ENCODE measurements at places on chromosomes 7 and 10. TPM values are rescaled to one million over a fixed set of nuclear protein-coding genes. Genes with fewer than 3 reads are reported as not detected.

The CYP26C1 gene
- not detected for total RNA-seq

- no peak for DNase-seq
These were observed 59.3 kb upstream of the PLXDC2 start for GRCh38 chr10:19756919-19757318.

- no peak for DNase-seq
These were observed 115.3 kb upstream of the TCF7L2 start for GRCh38 chr10:112834751-112835181.

DNA sequence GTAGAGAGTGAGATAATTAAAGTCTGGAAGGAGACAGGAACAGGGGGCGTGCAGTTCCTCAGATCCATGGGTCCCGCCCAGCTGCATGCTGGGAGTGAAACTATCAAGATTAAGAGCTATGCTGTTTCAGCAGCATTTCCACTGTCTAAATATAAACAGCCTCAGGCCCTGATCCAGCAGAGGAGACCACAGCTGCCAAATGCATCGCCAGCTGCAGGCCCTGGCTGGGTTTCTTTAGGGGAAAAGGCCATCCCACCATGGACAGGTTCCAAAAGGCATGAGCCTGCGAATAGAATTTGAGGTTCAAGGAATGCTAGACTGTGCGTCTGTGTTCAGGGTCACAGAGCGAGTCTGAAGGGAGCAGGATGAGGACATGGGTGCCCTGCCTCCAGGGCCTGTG lies 411.4 kb downstream of the PAXIP1 start:
- DNase-seq: no peak

DNA sequence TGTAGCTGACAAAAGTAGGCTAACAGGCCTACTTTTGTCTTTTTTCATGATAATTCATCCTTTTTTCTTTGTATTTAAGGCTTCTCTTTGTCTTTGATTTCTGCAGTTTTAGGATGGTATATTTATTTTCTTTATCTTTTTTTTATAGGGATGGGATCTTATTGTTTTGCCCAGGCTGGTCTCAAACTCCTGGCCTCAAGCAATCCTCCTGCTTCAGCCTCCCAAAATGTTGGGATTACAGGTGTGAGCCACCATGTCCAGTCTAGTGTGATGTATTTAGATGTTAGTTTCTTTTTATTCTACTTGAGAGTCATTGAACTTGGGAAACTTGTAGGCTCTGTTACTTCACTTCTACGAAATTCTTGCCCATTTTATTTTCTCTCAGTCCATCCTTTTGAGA lies 35.4 kb downstream of the TRIM24 start:
- no peak for DNase-seq

DNA sequence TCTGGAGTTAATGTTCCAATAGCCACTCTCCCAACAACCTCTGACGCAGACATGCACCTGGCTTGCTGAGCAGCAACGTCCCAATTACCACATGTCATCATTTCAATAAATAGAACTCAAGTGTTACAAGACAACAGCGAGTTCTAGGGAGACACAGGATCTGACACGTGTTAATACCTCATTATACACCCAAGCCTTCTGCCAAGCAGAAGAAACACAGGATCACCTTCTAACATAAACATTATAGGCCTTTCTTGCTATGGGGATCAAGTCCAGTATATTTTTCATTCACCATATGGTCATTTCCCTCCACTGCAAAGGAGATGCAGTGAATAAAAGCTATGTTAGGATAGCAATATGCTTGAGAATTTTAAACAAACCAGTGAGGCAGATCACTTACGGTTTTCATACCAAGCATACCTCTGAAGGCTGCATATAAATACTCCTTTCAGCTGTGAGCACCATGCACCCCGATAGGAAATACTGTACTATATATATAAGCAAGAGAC lies 74.2 kb downstream of the JAZF1 start:
- no peak for DNase-seq

DNA sequence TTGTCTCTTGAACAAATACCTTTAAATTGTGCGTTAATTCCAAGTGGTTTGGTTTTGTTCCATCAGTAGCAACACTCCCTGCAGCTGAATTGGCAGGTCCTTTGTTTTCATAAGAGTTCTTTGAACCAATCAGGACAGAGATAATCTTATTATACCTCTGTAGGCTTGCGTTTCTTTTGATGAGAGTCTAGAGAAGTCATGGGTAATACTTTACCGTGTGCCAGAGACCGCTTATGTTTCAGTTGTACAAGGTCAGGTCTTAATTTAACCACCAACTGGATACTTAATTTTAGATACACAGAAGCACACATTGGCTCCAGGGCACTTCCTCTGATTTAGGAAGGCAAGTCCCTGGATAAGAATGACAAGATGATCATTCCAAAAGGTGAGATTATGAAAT lies at the start of gene ASB15:
TSS of gene ASB15 (plus strand) at position 292 of the 400 bp plus-strand sequence. CDS start 12,682 bp downstream, outside the sequence.
- DNase-seq: no peak

DNA sequence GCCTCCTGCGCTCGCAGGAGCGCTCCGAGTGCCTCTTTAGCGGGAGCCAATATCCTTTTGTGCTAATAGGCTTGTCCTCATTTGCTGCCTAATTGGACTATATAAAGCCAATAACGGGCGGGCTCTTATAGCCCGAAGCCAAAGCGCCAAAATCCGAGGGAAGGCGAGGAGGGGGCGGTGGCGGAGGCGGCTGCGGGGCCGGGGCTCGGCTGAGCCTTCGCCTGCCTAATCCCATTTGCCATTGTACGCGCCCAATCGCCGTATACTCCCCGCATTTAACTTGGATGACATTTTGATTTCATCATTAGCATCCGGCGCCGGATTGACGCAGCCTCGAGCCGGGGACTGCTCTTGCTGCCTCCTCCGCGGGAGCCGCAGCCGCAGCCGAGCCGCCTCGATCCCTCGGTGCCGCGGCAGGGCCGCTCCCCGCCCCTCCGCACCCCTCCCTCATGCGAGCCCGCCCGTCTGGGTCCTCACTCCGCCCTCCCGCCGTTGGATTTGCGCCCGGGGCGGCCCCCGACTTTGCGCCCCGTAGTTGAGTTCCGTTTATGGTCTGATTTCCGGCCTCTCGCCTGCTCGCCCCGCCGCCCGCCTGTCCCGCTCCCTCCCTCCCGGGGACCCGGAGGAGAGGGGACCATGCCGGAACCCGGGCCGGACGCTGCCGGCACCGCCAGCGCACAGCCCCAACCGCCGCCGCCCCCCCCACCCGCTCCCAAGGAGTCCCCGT lies at the start of gene HMX3:
TSS of gene HMX3 (plus strand) at position 556 of the 727 bp plus-strand sequence. CDS start at position 637, 81 bp downstream.
- DNase-seq: no peak

DNA sequence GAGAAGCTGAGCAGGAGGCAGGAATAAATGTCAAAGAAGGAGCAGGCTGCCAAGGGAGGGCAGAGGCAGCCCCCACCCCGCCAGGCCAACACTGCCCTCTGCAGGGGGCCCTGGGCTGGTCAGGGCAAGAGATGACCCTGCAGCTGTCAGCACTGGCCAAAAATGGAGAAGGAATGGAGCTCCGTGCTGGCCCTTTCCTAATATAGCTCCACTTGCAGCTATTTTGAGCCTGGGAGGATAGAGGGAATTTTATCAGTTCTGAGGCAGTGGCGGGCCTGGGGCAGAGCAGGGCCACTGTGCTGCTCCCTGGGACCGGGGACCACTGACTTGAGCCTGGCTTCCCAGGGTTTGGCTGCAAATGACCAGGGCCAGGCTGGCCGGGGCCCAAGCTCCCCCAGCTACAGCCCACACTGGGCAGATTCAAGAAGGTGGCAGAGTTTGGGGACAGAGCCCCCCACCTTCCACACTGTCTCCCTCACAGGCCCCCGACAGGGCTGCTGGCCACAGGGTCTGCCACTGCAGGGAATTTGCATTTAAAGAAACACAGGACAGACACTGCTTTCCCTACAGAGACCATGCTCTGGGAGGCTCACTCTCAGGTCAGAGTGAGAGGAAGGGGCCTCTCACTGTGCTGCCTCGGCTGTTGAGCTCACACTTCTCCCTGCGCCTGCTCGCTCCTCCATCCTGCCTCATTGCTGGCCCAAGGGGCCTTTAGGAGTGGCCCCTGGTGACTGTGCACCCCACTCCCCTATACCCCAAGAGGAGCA lies 16.2 kb downstream of the LDB3 start:
- no peak for DNase-seq

- no peak for DNase-seq
These were observed 497.5 kb downstream of the PHTF2 start for GRCh38 chr7:78296046-78296597.

- DNase-seq: no peak
These were observed 7.8 kb upstream of the MRPS24 start for GRCh38 chr7:43876976-43877745.

- no peak for DNase-seq
These were observed 72.2 kb downstream of the VTI1A start for GRCh38 chr10:112519133-112519761.

The CACNB2 gene
- total RNA-seq: 0.96 TPM

DNA sequence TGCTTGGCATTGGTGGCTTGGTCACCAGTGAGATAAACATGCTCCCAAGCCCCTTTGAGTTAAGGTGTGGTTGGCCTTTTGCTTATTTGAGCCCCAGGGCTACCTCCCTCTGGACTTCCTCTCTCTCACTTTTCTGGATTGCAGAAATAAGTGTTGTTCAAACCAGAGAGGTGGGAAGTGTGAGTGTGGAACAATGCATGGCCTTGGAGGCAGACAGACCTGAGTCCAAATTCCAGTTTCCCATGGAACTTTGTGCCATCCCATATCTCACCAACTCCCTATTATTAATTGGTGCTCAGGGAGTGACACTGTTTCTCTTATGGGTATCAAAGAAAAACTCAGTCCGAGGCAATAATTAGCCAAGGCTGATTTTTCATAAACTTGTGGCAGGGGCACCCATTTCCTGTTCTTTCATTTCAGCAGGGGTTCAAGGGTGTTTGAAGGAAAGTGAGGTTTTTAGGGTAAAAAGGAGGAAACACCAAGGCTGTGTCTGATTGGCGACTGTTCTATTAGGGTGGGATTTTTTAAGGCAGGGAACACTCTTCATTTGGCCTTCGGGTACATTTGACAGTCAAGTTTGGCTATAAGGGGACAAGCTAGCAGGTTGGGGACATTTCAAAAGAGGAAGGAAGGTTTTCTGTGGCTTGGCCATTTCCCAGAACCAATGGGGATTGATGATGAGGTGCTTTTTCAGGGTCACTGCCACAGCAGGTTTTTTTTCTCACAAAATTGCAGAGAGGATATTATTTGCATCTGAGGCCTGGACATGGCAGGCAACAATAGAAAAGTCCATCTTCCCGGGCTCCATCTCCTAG lies 148.8 kb upstream of the NPY start:
- no peak for DNase-seq

The GFRA1 gene
- total RNA-seq: 7.0 TPM

DNA sequence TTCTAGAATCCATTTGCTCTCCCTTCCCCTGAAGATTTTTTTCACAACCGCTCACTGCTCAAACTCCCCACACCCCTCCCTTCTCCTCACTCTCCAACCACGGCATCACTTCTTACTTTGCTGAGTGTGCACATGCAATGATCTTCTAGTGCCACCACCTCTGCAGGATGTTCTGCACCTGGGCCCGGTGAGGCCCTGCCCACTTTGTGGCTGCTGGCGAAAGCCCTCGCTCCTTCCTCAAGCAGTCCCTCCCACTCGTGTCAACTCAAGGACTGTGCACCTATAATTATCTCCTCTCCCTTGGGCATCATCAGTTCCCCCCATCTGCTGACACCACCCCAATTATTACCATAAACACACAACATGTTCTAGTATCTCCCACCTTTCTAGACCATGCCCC lies 91.0 kb upstream of the LANCL2 start:
- no peak for DNase-seq

- DNase-seq: no peak
These were observed 2.1 kb downstream of the KIF5B start for GRCh38 chr10:32054094-32054493.

The GBX1 gene
- not detected for total RNA-seq

The OR2A42 gene
- not detected for total RNA-seq

- no peak for DNase-seq
These were observed 62.8 kb downstream of the CTBP2 start for GRCh38 chr10:125097409-125098070.

DNA sequence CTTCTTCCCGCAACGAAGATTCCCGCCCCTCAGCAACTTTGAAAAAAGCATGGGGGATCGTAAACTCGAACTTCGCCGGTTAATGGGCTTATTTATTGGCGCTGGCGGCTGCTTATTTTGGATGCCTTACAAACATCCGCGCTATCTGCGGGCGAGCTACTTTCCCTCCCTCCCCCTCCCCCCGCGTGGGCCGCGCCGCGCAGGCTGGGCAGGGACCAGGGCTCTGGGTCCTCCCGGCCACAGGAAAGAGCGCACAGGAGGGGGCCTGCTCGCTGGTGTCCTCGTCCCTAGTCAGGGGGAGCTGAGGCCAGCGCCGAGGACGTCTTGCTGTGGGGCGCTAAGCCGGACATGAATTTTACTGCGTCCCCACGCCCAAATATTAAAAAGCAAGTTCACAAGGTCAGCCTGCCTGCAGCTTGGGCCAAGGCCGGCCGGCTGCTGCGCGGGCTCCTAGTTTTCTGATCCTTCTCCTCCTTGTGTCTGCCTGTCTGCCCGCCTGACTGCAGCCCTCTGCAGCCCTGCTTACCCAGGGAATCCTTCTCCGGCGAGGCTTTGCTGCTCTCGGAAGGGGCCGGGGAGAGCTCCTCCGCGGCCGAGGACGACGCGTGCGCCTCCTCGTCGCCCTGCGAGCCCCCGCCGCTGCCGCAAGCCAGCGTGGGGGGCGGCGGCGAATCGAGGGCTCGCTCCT lies 1.2 kb downstream of the HOXA10 start:
- DNase-seq: no peak

DNA sequence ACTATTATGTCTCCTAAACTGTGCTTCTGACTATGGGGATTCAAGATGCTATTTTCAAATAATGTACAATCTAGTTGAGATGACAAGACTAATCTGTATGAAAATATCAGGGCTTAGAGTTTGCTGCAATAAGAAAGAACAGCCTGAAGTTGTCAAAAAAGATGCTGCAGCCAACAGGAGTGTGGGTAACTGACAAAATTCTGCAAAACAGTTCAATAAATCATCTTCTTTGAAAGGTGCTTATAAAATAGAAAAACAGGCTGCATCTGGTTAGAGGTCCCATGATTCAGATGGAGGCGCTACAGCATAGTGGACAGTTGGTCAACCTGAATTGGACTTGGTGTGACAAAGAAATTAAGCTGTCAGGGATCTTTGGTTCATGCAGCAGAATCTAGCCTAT lies 511.0 kb downstream of the XPNPEP1 start:
- no peak for DNase-seq

The DOCK4 gene
- total RNA-seq: 43.5 TPM

GRCh38 chr7:108459922-108460551 lies 3.8 kb upstream of the NRCAM start:
- DNase-seq: no peak

The KAZALD1 gene
- 5.7 TPM for total RNA-seq

DNA sequence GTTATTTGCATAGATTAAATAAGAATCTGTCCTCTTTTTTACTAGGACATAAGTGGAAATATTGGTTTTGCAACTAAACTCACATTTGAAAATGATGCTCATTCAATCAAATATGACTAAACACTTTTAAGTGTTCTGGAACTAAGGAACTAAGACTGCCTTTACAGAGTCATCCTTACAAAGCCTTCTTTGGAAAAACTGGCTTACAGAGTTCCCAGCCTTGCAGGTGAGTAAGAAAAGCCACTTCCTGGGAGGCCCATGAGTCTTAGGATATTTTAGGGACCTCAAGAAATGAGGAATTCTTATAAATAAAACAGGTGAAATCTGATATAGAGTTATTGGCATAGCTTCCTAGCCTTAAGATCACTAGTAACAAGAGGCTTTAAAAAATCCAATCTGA lies 135.5 kb downstream of the ALOX5 start:
- no peak for DNase-seq

Data from ascending aorta (tissue), 2 donors.